A549 treated with Mapracorat at 1 μM for 4 hours (cell line): ENCODE measurements at places on chromosomes 7 and 10. TPM values are rescaled to one million over a fixed set of nuclear protein-coding genes. Genes with fewer than 3 reads are reported as not detected.

The PRR15 gene
- total RNA-seq, result 3.7 to 4.1 TPM (median 3.8 TPM) in 5 replicates

The PGAM2 gene
- total RNA-seq, result not detected in 5 replicates

The ANXA7 gene
- total RNA-seq, result 107 to 114 TPM (median 113 TPM) in 5 replicates

The TRIM4 gene
- total RNA-seq, result 24.6 to 27.9 TPM (median 25.0 TPM) in 5 replicates

The COL13A1 gene
- total RNA-seq, result 0.11 to 0.26 TPM (median 0.24 TPM) in 4 of 5 replicates, not detected in the other

The RAB18 gene
- 72.8 to 91.9 TPM (median 89.3 TPM) in 5 replicates for total RNA-seq

The YWHAG gene
- 207 to 235 TPM (median 221 TPM) in 5 replicates for total RNA-seq

The ADCYAP1R1 gene
- 0.02 to 0.08 TPM (median 0.04 TPM) in 4 of 5 replicates, not detected in the other for total RNA-seq

The AKR1C8 gene
- total RNA-seq, result 0.14 to 0.27 TPM in 2 of 5 replicates, not detected in the others

The NKX2-3 gene
- 0.06 to 0.11 TPM (median 0.08 TPM) in 3 of 5 replicates, not detected in the others for total RNA-seq

The TRIM74 gene
- total RNA-seq, result 0.21 to 0.90 TPM (median 0.65 TPM) in 5 replicates

The CYREN gene
- 68.5 to 86.1 TPM (median 79.1 TPM) in 5 replicates for total RNA-seq

The HGF gene
- total RNA-seq, result 0.02 TPM in 1 of 5 replicates, not detected in the others

The CCL24 gene
- total RNA-seq, result not detected in 5 replicates

The TMEM270 gene
- 0.16 to 0.40 TPM (median 0.22 TPM) in 3 of 5 replicates, not detected in the others for total RNA-seq

The ALOX5 gene
- total RNA-seq, result 0.25 to 0.83 TPM (median 0.36 TPM) in 5 replicates

The TRIM56 gene
- total RNA-seq, result 10.5 to 17.1 TPM (median 13.2 TPM) in 5 replicates

The ADCY1 gene
- total RNA-seq, result 1.9 to 2.9 TPM (median 2.1 TPM) in 5 replicates

The GIMAP4 gene
- not detected in 5 replicates for total RNA-seq

The TIMM23 gene
- total RNA-seq, result 152 to 167 TPM (median 154 TPM) in 5 replicates

The TMEM196 gene
- total RNA-seq, result not detected in 5 replicates

The ZNF117 gene
- total RNA-seq, result 0.08 to 0.34 TPM (median 0.23 TPM) in 5 replicates

The CTNNA3 gene
- not detected in 5 replicates for total RNA-seq

The CARD11 gene
- total RNA-seq, result 1.5 to 2.4 TPM (median 1.6 TPM) in 5 replicates

The LRIT2 gene
- not detected in 5 replicates for total RNA-seq

The DOCK1 gene
- 20.1 to 25.5 TPM (median 24.2 TPM) in 5 replicates for total RNA-seq

The PNLIPRP2 gene
- not detected in 5 replicates for total RNA-seq

The NEUROG3 gene
- not detected in 5 replicates for total RNA-seq

The NME8 gene
- total RNA-seq, result not detected in 5 replicates

The PSD gene
- total RNA-seq, result 0.20 to 0.53 TPM (median 0.31 TPM) in 5 replicates

The PRSS37 gene
- total RNA-seq, result not detected in 5 replicates

The ZNF727 gene
- not detected in 5 replicates for total RNA-seq

The GCK gene
- total RNA-seq, result not detected in 5 replicates

The DUSP5 gene
- 107 to 157 TPM (median 136 TPM) in 5 replicates for total RNA-seq

The AGMO gene
- total RNA-seq, result 0.56 to 1.2 TPM (median 1.1 TPM) in 5 replicates

The NXPH1 gene
- not detected in 5 replicates for total RNA-seq

The OR6B1 gene
- total RNA-seq, result not detected in 5 replicates

The TMEM236 gene
- 0.02 to 0.08 TPM (median 0.03 TPM) in 5 replicates for total RNA-seq

The CLEC2L gene
- total RNA-seq, result not detected in 5 replicates

The LUC7L2 gene
- total RNA-seq, result 33.0 to 39.1 TPM (median 37.5 TPM) in 5 replicates

The YAE1 gene
- total RNA-seq, result 17.9 to 25.3 TPM (median 18.4 TPM) in 5 replicates

The CPN1 gene
- total RNA-seq, result 0.15 to 0.45 TPM (median 0.35 TPM) in 5 replicates

The ASB10 gene
- not detected in 5 replicates for total RNA-seq

The NIPSNAP2 gene
- total RNA-seq, result 41.4 to 58.0 TPM (median 49.2 TPM) in 5 replicates

The PDLIM1 gene
- total RNA-seq, result 200 to 216 TPM (median 210 TPM) in 5 replicates

The VPS50 gene
- 5.3 to 6.9 TPM (median 6.5 TPM) in 5 replicates for total RNA-seq

The LRRC4 gene
- total RNA-seq, result not detected in 5 replicates

The ENKUR gene
- total RNA-seq, result 0.19 to 0.41 TPM (median 0.35 TPM) in 5 replicates

The PRF1 gene
- total RNA-seq, result not detected in 5 replicates

The SRRT gene
- total RNA-seq, result 117 to 143 TPM (median 142 TPM) in 5 replicates

The UCN3 gene
- total RNA-seq, result not detected in 5 replicates

The CALML5 gene
- total RNA-seq, result not detected in 5 replicates

The SFRP5 gene
- 1.7 to 2.8 TPM (median 2.4 TPM) in 5 replicates for total RNA-seq

The SSC4D gene
- total RNA-seq, result 0.73 to 1.5 TPM (median 0.89 TPM) in 5 replicates
